ENCODE measurements at places on chromosomes 4 and X.

- DNase-seq, result no peak
Observed at GRCh38 chrX:104522386-104522785, 43.6 kb upstream of the IL1RAPL2 start.

GRCh38 chr4:159545556-159545955, 442.7 kb downstream of the RAPGEF2 start:
- no peak for DNase-seq

DNA sequence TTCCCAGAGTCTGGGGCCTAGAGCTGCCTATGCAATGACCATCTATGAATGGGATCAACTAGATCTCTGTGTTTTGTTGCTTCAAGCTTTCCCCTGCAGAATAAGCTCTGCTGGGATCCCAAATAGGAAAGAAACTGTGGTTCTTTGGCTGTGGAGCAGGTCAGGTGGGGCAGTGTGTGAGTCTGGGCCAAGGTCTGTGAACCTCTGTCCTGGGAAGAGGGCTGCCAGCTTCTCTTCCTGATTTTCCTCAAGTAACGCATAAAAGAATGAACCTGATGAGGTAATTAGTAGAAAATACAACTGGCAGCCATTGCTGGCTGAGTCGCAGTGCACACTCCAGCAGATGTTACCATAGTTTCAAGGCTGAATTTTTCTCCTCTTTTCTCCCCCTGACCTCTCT, 4.6 kb upstream of the PIN4 start:
- no peak for DNase-seq

DNA sequence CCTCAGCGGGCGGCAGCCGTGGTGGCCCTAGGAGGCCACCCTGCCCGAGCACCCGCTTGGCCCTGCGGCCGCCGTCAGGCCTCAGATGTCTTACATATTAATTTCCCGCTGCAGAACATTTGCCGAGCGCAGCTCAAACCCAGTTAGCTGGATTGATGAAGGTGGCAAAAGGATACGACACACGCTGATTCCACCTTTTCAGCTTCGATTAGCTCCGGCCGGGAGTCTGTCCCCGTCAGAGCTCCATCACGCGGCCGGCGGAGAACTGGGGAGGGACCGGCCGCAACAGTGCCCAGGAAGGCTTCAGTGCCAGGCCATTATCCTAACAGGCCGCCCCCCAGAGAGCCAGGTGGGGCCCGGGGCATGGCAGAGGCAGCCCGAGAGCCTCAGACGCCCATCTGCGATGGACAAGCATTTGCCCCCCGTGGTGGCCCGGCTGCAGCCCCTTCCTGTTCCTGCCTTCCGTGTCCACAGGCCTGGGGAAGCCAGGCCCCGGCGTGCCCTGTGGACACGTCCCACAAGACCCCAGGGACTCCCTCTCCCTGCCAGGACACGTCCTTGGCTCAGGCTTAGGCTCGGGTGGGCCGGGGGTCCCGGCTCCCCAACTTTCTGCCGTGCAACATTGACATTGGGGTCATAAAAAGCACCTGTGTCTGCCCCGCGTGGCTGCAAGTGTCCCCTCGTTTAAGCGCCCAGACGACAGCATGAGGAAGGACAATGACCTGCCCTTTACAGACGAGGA, 133.8 kb upstream of the NKX1-1 start:
- DNase-seq, result no peak

DNA sequence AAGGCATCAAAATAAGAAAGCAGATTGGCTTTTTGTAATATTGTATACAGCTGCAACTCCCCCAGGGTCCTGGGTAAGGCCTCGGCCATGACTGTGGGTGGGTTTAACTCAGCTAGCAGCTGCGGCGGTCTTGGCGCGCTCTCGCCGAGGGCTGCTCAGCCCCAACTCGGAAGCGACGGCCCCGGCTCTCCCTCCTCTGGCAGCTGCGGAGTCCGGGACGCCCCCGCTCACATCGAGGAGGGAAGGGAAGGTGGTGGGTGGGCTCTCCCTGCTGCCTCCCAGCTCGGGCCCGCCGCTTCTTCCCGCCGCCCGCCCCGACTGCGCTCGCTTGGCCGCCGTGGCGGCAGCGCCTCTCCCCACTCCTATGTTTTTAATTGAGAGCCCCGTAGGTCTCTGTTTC, 51.2 kb downstream of the GPR50 start:
- no peak for DNase-seq

- no peak for DNase-seq
Observed at GRCh38 chr4:30103455-30103854, 616.7 kb upstream of the PCDH7 start.

DNA sequence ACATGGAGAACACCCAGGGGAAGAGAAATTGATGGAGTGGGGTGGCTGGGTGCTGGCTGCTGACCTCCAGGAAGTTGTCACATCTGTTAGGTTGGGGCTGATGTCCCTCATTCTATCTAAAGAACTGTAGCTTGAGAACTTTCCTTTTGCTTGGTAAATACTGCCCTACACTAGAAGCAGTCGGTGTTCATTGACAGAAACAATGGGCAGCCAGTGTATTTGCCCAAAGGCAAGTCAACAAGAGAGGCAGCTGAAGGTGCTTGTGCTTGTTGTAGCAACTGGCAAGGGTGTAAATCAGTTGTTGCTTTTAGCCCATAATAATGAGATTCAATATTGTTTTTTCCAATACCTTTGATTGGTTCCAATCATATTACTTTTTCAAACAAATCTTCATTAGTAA, 956 bp downstream of the TMEM154 start:
- DNase-seq, result no peak

DNA sequence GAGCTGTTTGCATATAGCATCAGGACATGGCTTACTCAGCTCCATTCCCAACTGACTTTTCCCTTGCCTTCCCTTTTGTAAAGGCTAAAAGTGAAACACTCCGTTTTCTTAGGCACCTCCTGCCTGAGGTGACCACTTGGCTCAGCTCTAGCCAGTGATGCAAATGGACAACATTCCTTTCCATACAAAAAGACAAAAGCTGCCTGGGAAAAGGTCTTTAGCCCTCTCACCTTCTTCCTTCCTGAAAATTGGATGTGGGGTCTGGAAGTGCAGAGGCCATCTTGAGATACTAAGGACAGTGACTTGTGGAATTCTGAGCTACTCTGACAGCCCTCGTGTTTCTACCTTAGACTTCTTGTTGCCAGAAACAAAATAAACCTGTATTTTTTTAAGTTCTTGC, 27.7 kb upstream of the SFRP2 start:
- no peak for DNase-seq

DNA sequence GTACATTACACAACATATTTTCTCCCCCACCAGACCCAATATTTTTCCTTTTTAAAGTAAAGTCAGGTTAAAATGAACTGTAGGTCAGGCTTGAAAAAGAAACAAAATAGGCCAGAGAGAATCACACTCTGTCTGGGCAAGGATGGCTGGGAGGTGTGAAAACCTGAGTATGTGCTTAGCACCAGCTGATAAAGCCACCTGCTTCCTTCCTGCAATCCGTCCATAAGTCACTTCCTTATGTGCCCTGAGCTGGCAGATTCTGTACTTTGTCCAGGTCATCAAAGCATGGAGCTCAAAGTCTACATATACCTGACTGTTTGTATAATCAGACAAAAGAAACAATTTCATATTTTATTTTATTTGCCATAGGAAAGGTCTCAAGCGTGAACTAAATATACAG, 37.7 kb downstream of the ANTXR2 start:
- DNase-seq, result no peak

DNA sequence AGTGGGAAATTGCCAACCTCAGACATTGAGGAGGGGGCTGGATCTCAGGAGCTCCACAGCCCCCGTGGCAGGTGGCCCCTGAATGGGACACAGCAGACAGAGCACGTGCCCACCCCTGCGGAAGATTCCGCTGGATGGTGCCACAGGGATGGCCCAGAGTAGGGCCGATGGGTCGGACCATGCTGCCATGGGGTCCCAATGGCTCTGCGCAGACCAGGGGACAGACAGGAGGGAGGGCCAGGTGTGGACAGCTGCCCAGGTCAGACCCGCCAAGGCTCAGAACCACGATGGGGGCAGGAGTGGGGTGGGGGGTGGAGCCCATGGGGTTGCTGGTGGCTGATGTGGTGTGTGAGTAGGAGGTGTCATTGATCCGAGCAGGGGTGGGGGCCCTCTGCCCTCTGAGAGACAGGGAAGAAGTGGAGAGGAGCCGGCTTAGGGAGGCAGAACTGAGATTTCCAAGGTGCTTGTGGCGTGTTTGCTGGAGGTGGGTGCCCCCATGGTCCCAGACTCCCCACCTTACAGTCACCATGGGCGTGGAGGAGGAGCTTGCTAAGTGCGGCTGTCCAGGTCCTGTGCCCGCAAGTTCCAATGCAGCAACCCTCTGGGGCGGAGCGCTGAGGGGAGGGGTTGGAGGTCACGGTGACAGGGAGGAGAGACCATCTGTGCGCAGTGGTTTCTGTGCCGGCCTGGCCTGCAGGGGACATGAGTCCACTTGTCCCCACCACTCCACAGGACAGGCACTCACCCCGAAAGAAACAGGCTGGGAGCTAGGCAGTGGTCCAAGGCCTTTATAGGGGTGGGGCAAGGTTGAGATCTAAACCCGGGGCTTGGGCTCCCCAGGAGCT, 12.9 kb downstream of the SH3TC1 start:
- no peak for DNase-seq

DNA sequence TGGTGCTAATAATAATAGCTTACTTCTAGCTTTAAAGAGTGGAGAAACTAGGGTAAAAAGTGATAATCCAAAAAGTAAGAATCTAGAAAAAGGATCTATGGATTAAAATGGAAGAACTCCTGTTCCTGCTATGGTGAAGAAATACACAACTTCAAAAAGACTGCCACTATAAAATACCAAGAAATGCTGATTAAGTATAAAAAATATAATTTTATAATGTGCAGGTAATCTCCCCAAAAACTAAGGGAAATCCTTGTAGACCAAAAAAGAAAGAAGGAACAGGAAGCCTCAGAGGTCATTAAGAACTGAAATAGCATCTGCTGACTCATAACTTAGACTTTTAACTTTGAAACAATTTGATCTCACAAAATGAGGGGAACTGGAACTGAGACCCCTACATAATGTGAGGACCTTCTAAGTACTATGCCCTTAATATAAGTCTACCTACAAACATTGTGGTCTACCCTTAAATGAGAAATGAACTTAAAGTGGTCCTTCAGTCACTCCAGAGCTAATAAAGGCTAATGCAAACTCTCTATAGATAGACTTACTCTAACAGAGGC, 50.6 kb upstream of the SRPX start:
- DNase-seq, result peak; percentile 2

DNA sequence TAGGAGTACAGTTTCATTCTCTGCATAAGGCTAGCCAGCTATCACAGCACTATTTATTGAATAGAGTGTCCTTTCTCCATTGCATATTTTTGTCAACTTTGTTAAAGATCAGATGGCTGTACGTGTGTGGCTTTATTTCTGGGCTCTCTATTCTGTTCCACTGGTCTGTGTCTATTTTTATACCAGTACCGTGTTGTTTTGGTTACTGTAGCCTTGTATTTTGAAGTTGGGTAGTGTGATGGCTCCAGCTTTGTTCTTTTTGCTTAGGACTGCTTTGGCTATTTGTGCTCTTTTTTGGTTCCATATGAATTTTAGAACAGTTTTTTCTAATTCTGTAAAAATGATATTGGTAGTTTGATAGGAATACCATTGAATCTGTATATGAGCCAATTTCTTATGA, 182.1 kb upstream of the DIAPH2 start:
- DNase-seq, result no peak

DNA sequence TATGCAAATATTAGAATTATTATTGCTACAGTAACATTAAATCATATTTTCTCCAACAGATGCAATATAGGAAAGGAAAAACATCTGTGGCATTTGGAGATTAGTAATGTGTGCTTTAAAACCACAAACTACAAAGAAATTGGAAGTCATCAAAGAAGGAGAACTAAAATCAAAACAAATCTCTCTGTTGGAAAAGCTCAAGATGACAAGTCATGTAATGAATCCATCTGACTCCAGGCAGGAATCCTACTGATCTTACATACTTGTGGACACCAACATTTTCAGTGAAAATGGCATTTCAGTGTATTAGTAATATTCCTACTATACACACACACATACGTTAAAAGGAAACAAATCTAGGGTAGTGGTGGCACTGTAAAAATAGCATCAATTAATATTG, 98.2 kb downstream of the SLC39A8 start:
- DNase-seq, result no peak

DNA sequence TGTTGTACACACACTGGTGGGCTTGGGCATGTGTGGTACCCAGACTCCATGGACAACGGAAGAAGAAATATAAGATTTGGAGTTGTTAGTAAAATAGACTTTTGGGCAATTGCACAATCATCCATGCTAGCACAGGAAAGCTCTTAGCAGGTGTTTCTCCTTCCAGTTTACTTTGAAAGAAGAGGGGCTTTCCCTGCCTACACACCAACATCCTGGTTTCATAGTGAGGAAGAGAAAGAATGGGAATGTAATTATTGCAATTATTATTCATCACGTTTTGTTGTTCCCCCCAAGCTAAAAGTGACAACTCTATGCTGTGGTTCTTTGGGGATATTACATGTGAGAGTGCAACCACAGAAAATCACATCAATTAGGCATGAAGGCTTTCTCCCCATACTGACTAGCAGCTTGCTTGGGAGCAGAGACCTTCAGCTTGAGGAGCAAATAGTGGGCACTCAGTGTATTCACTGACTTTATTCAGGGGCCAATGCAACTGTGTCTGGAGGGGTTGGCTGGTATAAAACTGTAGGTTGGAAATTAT, 57.2 kb upstream of the PUDP start:
- no peak for DNase-seq

- no peak for DNase-seq
Observed at GRCh38 chrX:148288451-148288850, 212.0 kb upstream of the AFF2 start.

GRCh38 chr4:113452868-113453620, 308.5 kb downstream of the CAMK2D start:
- no peak for DNase-seq

DNA sequence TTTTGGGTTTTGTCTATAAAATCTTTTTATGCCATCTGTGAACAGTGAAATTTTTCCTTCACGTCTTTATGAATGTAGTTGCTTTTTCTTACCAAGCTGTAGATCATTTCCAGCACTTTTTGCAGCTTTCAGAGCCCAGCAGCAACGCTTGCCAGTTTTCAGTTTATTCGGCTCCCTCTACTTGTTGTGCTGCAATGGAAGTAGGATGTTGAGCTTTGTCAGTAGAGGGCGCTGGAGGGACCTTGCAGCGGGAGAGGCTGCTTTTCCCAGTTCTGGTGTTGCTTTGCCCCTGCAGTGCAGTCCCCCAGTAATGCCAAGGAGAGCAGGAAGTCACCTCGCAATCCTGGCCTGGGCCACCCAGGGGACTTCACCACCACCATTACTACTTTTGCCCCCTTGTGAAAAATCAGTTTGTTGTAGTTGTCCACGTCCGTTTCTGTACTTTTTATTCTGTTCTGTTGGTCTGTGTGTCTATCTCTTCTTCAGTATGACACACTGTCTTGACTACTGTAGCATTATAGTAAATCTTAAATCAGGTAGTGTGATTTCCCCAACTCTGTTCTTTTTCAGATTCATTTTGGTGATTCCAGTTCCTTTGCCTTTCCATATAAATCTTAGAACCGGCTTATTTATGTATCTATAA, 21.8 kb downstream of the CMC4 start:
- DNase-seq, result peak; percentile 19

GRCh38 chr4:5037553-5038551, 13.4 kb upstream of the STK32B start:
- DNase-seq, result peak; percentile 86

GRCh38 chr4:185238750-185239149, 29.4 kb downstream of the SNX25 start:
- no peak for DNase-seq
